ENCODE measurements at places on chromosomes 5 and 9.

DNA sequence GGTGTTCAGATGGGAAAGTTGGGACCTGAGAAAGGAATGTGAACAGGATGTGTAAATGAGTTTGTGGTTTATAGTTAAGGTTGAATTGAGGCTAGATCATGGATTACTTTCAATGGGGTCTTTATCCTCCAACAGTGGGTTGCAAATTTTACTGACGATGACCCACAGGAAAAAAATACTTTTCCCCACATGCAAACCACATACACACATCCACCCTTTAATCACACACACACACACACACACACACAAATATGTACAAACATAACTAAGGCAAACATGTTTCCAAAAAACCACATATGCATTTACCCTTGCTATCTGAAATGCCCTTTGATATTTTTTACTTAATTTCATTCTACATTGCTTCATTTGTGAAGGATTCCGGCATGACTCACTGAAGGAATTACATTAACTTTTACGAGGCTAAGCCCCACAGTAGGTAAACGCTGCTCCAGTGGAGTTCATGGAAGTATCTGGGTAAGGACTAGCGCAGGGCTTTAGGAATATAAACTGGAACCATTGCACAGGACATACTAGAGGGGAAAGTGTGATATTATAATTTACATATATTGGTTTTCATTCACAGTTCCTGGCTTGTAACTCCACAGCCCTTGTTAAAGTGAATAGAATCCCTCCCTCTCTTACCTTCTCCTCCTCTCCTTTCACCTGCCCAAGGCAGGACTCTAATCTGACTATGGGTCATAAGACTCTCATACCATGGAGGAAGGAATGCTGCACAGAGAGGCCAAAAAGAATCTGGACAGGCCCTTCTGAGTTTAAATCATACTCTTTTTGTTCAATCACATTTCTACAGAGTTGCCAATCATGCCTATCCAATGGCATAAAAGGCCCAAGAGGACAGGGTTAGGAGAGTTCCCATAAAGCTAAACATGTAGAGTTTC, 8.5 kb upstream of the SPEF2 start:
- no peak for DNase-seq

DNA sequence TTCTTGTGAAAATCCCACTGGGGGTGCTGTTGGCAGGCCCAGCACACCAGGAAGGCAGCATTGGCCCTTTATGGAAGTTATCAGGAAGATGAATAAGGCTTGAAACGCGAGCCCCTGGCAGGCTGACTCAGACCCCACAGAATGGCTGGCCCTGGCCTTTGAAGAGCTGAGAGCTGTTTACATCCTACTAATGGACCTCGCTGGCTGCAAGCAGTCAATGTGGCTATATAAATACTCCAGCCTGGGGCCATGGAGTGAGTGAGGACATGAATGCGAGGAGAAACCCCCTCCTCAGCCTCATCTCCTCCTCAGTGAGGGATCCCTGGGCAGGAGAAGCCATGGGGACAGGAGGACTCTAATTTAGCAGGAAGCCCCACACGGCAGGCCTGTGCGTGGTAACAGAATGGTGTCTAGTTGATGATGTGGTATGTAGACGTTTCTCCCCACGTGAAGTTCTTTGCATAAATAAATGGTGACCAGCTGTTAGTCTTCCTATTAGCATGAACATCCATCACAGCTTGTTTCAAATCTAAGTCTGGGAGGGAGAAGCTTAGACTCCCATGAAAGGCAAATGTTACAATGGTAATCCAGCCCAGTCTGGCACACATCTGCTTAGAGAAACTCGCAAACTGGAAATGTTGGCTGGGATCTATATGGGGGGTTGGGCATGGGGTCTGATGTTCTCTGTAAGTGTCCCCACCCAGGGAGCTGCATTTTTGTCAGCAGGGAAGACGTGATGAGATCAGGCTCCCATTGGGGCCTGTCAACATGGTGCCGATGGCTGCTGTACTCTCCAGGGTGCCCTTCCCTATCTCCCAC, 175.1 kb upstream of the PITX1 start:
- DNase-seq = no peak

DNA sequence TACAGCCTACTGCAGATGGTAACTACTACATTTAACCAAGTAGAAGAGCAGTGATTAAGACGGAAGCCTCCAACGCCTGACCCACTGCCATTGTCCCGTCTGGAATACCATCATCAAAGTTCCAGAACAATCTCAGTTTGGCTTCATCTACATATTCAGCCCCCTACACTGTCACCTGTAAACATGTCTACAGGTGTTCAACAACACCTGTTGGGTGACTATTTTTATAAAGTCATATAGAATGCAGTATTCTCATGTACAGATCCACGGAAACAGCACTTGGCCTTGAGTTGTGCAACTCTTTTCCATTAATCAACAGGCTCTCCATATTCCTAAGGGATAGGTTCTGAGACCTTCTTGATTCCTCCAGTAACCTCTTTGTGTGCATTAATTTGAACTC, 53.3 kb upstream of the AGXT2 start:
- DNase-seq = no peak

GRCh38 chr9:124322618-124323432, 65.1 kb downstream of the NEK6 start:
- no peak for DNase-seq

GRCh38 chr5:88826646-88827585, 56.1 kb downstream of the MEF2C start:
- DNase-seq = no peak

DNA sequence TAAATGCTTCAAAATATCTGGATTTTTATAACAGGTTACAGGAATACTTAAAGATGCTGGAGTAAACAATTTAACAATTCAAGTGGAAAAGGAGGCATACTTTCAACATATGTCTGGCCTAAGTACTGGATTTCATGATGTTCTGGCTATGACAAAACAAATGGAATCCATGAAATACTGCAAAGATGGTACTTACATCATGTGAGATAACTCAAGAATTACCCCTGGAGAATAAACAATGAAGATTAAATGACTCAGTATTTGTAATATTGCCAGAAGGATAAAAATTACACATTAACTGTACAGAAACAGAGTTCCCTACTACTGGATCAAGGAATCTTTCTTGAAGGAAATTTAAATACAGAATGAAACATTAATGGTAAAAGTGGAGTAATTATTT, 35.6 kb downstream of the SLC30A5 start:
- DNase-seq = no peak

GRCh38 chr9:18857334-18857733, 175.7 kb downstream of the SAXO1 start:
- no peak for DNase-seq

- DNase-seq = no peak
Observed at GRCh38 chr5:79256563-79256962, 20.6 kb downstream of the JMY start.

Data from stimulated activated CD4-positive, alpha-beta T cell treated with anti-CD3 and anti-CD28 coated beads, Interleukin-12 subunit alpha, Interleukin-12 subunit beta, amount 100 ng/mL, for 24 hours (primary cell).